Ureter (tissue), 1 donor: ENCODE measurements at places on chromosomes 2 and 18. TPM values are rescaled to one million over a fixed set of nuclear protein-coding genes. Genes with fewer than 3 reads are reported as not detected.

DNA sequence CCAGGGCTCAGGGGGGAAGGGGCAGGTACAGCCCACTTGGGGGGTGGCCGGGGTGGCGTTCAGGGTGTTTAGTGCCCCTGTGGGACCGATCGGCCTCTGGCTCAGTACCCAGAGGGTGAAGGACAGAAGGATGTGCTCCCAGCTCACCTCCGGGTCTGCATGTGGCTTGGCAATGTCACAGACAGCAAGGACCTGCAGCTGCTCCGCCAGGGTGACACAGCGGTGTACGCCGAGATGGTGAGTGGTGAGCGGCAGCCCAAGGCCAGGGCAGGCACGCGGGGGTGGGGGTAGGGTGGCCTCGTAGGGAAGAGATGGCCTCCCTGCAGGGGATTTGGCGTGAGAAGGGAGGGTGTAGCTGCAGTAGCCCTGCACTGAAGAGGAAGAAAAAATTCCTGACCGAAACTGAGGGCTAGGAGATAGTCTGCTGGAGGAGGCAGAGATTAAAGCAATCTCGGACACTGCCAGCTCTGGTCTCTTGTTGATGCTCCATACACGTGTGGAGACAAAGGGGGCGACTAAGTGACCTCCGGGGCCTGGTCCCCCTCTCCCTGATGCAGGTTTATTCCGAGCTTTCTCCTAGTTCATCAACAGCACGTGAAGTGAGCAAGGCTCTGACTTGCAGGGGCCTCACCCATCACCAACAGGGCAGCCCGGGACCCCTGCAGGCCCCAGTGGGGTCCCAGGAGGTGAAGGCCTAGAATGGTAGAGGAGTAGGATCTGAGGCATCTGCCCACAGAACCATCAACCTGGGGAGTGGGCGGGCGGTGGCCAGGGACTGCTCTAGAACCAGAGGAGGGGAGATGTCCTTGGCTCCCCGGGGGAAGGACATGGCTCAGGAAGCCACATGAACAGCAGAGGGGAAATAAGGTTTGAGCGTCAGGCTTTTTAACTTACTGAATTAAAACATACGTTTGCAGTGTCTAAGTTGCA lies 45.4 kb downstream of the FER1L5 start:
- DNase-seq, result no peak

GRCh38 chr18:10661317-10661716 lies 135.5 kb downstream of the NAPG start:
- no peak for DNase-seq

GRCh38 chr2:146579147-146579930 lies 1265.5 kb upstream of the ACVR2A start:
- no peak for DNase-seq

Gene HOXD1
- 11.1 TPM for total RNA-seq

- no peak for DNase-seq
These were observed 4.4 kb upstream of the ZEB2 start for GRCh38 chr2:144524118-144525009.

DNA sequence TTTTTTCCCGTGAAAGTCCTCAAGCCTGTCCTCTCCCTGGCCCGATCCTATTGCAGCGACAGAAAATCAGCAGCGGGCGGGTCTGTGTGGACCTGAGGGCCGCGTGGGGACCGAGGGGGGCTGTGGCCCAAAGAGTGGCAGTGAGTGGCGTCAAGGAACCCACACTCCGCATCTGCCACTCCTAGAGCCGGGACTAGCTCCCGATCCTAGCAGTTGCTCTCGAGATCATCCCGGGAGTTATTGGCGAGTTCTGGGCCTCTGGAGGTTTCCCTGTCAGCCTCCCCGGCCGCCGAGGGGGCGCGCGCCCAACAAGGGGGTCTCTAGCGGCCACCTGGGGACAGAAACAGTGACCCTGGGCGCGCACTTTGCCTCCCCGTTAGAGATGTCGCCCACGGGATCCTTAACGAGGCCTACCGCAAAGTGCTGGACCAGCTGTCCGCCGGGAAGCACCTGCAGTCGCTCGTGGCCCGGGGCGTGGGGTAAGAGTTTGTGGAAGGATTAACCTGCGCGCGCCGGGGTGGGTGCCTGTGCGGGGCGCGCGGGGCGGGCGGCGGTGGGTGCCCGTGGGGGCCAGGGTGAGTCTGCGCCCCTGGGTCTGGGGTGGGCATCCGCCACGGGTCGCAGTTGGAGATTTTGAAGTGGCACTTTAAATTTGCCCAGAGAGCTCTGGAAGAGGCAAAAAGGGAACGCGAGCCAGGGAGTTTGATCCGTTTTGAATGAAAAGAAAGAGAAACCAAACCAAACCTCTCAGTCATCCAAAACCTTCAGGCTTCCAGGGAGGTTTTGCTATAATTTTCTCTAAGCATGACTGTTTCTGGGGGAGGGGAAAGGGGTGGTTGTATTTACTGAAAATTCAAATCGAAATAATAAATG lies 3.5 kb downstream of the ADCYAP1 start:
- DNase-seq, result no peak

GRCh38 chr2:216554755-216555154 lies 56.1 kb downstream of the RPL37A start:
- no peak for DNase-seq

DNA sequence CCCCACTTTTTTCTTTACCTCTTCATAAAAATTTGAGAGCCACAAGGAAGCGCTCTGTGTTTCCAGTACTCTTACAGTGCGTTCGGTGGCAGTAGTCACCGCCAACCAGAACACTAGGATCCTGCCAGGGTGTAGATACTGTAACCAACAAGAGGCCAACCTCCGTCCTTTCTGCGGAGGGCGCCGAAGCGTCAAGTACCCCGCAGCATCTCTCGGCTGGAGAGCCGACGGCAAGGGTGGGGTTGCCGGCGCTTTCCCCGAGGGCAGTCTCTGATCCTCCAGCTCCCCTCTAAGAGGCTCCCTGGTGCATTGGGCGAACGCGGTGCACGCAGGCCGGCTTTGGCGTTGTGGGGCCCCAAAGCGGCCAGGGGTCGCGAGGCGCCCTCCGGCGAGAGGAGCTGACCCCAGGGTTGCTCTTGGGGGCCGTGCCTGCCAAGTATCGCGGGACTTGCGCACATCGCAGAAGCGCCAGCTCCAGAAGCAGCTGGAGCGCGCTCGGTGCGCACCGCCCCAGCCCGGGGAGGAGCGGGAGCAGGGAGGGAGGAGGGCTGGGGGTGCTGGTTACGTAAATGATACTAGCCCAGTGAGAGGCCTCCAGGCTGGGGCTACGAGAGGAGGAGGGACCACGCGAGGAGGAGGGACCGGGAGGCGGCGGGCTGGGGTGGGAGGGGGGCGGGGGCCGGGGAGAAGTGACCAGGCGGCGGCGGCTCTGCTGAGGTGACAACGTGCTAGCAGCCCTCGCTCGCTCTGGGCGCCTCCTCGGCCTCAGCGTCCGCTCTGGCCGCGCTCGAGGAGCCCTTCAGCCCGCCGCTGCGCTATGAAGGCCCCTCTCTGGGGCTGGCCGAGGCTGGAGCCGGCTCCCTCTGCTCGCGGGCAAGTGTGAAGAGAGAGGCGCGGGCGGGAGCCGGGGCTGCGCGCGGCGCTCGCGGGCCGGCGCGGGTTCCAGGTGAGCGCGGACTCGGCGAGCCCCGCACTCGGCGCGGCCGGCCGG lies at the start of gene GALNT13:
Gene GALNT13 (plus strand): TSS at position 692 of the 991 bp plus-strand sequence.
- peak; percentile 67 for DNase-seq

DNA sequence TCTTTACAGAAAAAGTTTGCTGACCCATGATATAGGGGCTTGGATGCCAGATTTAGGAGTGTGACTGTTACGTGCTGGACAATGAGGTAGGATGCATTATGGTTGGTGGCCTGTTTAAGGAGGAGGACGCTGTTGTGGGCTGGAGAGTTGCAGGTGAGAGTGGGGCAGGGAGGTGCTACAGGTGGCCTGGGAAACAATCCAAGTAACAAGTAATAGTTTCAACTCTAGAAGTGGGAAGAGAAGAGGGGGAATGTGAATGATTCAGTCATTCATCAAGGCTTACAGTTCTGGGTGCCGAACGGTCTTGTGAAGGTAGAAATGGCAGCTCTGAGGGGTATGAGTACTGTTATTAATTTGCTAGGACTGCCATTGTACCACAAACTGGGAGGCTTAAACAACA lies 6.2 kb downstream of the FABP1 start:
- DNase-seq, result no peak

GRCh38 chr18:13139885-13140450 lies 78.6 kb upstream of the LDLRAD4 start:
- no peak for DNase-seq

Gene IHH
- not detected for total RNA-seq

DNA sequence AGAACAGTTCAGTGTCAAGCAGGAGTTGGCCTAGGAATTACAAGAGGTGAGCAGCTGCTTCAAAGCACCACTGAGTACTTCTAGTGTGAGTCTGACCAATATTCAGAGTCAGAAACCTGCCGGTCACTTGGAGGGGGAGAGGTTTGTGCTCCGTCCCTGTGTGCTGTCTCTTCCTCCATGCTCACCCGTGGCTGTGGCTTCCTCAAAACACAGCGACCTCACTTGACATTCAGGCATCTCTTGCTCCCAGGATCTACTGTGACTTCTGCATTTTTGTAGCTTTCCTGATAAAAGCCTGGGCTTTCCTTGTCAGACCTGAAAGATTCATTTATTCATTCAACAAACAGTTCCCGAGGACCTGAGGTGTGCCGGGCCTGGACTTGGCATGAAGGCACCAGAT lies 32.9 kb downstream of the TPRKB start:
- DNase-seq, result no peak

DNA sequence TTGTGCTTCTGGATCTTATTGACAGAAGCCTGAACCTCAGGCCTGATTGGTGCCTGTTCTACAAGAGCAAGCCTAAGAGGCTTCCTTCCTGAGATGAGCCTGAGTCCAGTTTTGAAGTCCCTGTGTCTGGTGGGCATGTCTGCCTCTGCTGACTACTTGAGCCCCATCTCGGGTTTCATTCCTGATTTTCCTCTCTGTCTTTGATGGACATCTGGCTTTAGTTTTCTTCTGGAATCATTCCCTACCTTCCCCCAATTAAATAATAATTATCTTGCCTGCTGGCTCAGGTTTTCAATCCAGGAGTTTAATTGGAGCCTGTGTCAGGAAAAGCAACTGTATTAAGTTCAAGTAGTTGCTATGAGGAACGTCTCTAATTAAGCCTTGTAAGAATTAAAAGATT lies 135.5 kb upstream of the MC4R start:
- DNase-seq, result no peak

- no peak for DNase-seq
These were observed 247.3 kb downstream of the LPIN1 start for GRCh38 chr2:11993749-11994148.

DNA sequence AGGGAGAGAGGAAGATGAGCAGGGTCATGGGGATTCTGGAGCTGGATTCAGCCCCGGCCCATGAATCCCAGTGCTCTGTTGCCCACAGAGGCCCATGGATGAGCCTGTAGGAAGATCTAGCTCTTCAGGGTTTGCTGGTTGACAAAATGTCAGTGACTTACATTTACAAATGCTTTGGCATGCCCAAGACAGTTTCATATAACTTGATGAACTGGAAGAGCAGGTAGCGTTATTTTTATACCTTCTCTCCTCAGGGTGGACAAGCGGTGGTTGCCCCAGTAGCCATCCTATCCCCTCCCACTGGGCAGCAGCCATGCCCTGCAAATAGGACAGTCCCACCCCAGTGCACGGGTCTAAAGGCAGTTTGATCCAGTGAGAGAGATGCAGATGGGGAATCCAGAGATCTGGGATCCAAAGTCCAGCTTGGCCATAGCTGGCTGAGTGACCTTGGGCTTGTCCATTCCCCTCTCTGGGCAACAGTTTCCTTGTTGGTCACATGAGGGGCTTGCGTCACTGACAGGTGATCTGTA lies 21.5 kb upstream of the KCNK3 start:
- DNase-seq, result no peak

- no peak for DNase-seq
These were observed 37.2 kb downstream of the CLASP1 start for GRCh38 chr2:121611730-121612705.

Gene SDC1
- total RNA-seq, result 480 TPM

DNA sequence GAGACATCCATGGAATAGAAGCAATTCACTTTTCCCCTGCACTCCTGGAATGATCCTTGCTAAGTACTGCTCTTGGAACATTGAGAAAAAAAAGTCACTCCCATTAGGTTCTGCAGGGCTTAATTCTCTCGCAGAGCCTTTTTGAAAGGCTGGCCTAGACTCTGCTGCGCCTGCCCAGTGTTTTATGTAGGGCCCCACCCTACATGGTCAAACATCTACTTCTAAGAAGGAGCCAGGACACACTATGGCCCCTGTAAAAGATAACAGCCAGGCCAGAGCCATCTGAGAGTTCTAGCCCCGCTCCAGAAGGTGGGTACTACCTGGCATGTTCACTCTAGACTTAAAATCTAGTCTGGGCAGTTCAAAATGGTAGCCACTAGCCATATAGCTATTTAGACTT lies 30.6 kb upstream of the NPAS2 start:
- no peak for DNase-seq
